ENCODE measurements at places on chromosomes 16 and 17.
A peak's percentile ranks its signal among the peaks of the same experiment; 100 is the strongest.

- no peak for DNase-seq
These were observed 89.6 kb upstream of the MAF start for GRCh38 chr16:79690159-79690558.

DNA sequence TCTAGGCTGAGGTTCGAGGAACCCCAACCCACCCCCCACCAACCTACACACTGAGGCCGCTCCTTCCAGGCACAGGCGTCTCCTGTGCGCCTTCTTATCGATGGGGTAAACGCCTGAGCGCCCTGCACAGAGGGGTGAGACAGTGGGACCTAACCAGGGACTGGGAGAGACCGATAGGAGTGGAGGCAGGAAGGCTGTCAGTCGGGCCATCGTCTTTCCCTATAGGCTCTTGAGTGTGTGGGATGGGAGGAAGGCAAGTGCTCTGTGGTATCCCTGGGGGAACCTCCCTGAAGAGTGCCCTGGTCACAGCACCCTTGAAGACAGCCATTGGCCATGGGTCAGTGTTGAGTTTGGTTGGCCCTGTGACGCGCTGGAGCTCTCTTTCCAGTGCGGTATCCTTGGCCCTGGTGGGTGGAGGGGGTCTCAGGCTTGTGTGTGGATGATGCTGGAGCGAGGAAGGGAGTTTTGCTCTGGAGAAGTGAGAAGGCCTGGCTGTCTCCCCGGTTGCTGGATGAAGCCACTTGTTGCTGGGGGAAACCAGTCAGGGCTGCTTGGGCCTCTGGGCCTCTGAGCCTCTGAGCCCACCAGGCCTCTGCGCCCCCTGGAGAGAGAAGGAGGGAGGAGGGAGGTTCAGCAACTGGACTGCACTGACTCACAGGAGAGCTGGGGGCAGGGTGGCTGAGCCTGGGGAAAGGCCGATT, 1.7 kb downstream of the GPRC5C start:
- DNase-seq, result peak; percentile 12

GRCh38 chr16:55555436-55555835, 11.0 kb upstream of the CAPNS2 start:
- peak; percentile 61 for DNase-seq

DNA sequence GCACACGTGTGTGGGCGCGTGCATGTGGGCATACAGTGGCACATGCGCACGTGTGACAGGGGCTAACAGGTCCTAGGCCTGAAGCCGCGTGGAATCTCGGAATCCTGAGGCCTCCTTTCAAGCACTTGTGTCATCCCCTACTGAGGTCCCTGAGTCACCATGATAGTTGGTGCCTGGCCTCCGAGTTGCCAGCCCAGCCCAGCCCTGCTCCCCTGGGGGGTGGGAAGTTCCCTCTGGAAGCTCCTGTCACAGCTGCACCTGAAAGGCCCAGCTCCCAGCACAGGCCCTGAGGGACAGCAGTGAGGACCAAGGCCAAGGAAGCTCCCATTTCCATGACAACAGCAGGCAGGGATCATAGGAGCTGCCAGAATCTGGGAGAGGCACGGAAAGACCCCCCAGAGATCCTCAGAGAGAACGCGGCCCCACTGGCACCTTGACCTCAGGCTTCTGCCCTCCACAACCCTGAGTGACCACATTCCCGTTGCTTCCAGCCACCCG, 35.4 kb upstream of the ENPP7 start:
- no peak for DNase-seq

DNA sequence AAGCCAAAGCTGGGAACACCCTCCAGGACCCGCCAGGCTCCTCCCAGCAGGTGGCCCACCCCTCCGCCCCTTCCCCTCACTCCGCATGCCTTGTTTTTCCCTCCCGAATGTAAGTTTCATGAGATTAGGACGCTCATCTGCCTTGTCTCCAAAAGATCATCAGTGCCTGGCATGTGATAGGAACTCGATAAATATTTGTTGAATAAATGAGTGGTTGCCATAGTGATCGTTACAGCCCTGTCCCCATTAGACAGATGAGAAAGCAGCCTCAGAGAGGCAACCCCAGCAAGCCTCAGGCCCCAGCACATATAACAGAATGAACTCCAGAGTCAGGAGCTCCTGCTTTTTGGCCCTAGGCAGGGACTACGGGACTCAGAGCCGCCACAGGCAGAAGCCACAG, 5.0 kb downstream of the CAMKK1 start:
- no peak for DNase-seq

DNA sequence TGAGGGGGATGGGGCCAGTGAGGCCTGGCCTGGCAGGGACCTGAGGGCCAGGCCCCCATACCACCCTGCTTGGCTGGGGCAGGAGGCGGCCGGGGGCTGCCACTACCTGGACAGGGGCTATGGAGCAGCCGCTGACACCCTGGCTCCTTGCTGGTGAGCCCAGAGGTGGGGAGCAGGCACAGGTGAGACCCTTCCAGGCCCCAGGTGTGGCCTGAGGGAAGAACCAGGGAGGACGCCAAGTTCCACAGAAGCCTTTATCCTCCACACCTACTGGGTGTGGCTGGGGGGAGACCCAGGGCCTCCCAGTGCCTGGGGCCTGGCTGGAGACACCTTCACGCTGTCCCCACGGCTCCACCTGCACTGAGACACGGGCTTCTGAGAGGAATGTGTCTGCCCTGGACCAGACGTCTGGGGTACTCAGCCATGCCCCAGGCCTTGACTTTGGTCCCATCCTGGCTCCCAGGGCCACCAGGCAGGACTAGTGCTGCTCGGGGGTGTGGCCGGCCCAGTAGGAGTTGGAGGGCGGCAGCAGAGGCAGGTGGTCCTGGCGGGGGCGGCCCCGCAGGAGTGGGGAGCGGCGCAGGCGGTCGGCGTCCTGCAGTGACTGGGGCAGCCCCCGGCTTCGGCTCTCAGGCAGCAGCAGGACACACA, 4.7 kb downstream of the SLC22A31 start:
- no peak for DNase-seq

DNA sequence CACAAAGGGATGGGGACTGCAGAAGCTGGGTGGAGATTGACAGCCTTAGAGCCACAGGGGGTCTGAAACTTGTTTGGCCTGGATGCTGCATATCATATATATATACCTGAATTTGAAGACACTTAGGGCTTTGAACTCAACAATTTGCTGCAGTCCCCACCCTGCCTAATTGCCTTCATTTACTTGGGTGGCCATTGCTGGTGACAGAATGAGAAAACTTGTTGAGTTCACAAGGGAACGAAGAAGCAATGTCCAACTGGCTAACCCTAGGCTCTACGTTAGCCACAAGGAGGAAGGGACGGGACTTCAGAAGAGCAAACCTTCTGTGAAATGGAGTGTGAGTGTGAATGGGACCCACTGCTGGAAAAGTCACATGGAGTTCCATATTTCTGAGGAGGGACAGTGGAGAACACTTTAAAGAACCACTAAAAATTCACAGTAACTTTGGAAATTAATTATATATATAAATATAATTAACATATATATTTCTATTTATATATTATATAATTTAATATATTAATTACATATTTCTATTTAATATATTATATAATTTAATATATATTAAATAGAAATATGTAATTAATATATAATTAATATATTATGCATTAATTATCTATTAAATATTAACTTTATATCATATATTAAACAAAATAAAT, 215.3 kb upstream of the SOX9 start:
- DNase-seq, result no peak

GRCh38 chr16:62157544-62157943, 121.3 kb upstream of the CDH8 start:
- no peak for DNase-seq

- DNase-seq, result no peak
These were observed 22.8 kb upstream of the CEP20 start for GRCh38 chr16:15911198-15911597.

DNA sequence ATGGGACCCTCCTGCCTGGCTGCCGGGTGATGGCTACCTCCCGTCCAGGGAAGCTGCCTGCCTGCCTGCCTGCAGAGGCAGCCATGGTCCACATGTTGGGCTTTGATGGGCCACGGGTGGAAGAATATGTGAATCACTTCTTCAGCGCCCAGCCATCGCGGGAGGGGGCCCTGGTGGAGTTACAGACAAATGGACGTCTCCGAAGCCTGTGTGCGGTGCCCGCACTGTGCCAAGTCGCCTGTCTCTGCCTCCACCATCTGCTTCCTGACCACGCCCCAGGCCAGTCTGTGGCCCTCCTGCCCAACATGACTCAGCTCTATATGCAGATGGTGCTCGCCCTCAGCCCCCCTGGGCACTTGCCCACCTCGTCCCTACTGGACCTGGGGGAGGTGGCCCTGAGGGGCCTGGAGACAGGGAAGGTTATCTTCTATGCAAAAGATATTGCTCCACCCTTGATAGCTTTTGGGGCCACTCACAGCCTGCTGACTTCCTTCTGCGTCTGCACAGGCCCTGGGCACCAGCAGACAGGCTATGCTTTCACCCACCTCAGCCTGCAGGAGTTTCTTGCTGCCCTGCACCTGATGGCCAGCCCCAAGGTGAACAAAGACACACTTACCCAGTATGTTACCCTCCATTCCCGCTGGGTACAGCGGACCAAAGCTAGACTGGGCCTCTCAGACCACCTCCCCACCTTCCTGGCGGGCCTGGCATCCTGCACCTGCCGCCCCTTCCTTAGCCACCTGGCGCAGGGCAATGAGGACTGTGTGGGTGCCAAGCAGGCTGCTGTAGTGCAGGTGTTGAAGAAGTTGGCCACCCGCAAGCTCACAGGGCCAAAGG, 36.8 kb downstream of the NLRC5 start:
- no peak for DNase-seq

All from fibroblast of skin of right biceps (primary cell).